ENCODE measurements at places on chromosomes 7 and 10.

DNA sequence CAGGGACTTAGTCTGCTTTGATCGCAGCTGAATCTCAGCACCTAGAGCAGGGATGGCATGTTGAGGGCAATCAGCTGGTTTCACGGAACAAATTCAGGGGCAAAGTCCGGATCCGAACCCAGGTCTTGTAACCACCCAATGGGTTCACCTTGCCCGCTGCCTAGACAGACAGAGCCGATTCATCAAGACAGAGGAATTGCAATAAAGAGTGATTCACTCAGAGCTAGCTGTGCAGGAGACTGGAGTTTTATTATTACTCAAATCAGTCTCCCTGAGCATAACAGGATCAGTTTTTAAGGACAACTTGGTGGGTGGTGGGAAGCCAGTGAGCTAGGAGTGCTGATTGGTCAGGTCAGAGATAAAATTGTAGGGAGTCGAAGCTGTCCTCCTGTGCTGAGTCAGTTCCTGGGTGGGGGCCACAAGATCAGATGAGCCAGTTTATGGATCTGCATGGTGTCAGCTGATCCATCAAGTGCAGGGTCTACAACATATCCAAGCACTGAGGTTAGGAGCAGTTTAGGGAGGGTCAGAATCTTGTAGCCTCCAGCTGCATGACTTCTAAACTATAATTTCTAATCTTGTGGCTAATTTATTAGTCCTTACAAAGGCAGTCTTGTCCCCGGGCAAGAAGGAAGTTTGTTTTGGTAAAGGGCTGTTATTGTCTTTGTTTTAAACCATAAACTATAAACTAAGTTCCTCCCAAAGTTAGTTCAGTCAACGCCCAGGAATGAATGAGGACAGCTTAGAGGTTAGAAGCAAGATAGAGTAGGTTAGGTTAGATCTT is 43.5 kb upstream of the CHST3 start:
- no peak for DNase-seq

DNA sequence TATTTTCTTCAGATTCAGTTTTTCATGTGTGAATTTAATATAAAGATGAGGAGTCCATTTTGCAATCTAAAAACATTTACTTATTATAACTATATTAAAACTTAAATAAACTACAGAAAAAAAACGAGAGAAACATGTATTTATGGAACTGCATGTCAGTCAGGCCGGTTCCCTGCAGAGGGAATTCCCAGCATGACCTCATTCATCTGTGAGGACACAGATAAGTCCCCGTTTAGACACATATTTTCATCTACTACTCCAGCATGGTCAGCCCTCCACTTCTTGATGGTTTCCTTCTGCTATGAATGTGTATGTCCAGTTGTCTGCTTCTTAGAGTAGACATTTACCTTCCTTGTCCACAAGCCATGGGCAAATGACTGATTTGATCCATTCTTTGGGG is 339.1 kb downstream of the SEMA3D start:
- no peak for DNase-seq

DNA sequence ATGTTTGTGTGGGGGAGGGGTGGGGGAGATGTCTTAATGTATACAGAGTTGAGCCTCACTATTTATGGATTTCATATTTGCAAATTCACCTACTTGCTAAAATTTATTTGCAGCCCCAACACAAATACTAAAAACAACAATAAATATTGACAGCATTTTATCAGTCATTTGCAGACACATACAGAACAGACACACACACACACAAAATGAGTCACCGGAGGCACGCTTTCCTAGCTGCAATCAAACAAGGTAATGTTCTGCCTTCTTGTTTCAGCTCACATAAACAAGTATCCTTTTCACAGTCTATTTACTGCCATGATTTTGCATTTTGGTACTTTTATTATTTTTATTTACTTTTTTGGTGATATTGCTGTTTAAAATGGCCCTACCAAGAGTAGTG is 88.5 kb downstream of the IPMK start:
- DNase-seq, result no peak

- no peak for DNase-seq
These were observed 1.8 kb downstream of the LFNG start for GRCh38 chr7:2521341-2521745.

DNA sequence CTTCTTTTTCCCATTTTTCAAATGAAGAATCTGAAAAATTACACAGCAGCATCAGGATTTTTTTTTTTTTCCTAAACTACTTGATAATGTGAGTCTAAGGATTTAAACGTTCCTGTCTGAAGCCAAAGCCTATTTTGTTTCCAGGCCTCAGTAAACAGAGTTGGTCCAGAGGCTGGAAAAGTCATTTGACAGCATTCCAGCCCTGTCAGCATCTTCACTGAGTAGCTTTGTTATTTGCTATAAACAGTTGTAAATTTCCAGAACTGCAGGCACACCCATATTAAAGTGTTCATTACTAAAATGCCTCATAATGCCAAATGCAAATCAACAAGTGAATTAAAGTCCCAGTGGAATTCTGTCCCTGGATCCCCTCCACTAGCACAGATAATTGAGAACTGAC is 35.5 kb upstream of the KMT2E start:
- no peak for DNase-seq

DNA sequence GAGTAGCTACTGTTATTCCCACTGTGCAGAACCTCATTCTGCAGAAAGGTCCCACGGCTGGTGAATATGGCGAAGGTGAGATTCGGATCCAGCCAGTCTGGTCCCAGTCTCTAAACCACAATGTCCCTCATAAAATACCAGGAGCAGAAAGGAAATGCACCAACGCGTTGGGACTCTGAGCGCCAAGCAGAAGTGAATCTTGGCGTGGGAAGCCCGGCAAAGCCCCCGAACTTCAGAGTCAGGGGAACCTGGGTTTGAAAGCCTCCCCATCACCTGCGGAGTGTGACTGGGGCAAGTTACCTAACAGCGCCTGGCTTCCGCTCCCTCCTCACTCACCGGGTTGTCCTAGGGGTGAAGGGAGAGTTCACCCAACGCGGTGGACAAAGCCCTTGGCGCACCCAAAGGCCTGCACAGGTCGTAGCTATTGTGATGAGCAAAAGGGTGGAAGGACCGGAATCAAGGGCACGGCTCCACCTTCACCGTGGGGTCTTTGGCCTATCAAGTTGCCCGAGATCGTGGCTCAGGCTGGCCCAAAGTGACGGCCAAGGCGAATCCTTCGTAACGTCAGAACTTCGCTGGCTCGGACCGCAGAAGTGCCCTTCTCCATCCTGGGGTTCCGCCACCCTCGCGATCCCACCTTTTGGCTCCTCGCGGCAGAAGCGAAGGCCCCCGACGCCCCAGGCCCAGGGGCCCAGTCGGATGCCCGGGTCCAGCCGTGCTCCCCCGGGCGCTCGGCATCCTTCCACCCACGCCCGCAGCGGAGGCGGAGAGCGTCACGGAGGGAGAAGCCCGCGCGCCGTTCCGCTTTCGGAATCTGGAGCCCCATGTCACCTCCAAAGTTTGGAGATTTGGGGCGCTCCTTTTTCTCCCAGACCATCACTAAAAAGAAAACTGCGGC is 811 bp downstream of the RGS10 start:
- no peak for DNase-seq

DNA sequence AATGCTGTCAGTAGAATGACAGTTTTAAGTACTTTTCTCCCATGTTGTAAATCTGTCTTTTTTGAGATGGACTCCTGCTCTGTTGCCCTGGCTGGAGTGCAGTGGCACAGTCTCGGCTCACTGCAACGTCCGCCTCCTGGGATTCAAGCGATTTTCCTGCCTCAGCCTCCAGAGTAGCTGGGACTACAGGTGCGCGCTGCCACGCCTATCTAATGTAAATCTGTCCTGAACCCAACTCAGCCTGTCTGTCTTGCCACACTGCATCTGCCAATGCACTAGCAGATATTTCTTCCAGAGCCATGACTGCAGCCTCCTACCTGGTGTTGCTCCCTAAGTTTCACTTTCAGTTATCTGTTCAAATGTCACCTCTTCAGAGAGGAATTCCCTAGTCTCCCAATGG is 264.1 kb downstream of the PHF14 start:
- no peak for DNase-seq

GRCh38 chr10:79407811-79408795 is 37.3 kb downstream of the ZCCHC24 start:
- DNase-seq, result no peak

GRCh38 chr7:126453104-126453503 is 799.6 kb downstream of the GRM8 start:
- no peak for DNase-seq

DNA sequence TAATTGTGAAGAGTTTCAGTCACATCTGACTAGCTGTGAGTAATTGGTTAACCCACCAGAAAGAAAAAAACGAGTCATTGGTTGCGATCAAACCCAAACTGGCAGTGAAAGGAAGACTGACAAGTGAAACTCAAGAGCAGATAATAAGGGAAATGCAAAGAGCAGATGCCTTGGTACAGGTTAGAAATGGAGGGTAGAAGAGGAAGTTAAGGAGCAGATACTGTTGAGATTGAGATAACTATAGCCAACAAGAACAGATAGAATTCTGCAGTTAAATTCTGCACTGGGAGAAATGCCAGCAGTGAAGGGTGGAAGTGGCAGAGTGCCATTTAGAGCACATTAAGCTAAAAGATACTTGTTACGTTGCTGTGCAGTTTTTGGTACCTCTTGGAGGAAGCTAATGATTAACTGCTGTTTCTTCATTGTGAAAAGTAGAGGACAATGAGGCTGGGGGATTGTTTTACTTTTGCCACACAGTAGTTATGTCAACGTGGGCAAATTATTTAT is 65.8 kb downstream of the CDK13 start:
- DNase-seq, result no peak

DNA sequence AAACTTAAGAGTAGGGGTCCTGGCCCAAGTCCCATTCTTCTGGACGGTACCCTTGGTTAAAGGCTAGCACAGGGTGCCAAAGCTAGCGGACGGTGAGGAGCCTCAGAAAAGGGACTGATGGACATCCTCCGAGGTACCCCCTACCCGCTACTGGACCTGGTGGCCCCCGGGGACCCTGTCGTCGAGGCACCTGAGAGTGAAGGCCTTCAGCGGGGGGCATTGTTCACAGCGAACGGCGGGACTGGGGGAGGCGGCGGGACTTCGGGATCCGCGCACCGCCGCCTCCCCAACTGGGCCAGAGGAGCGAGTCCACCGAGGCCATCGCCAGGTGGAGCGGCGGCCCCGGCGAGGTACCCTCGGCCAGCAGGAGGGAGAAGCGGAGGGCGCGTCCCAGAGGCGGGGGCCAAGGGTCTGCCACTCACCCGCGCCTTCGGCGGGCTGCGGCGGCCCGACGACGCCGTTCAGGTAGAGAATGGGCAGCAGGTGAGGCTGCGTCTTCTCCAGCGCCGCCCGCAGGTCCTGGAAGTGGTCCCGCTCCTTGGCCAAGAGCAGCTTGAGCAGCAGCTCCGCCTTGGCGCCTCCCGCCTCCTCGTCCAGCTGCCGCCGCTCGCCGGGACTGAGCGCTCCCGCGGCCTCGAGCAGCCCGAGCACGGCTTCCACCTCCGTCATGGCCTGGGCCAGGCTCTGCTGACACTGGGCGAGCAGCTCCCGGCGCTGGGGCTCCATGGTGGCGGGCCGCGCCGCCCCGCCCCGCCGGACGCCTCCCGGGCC is 575 bp downstream of the DLG5 start:
- DNase-seq, result no peak

GRCh38 chr7:550881-551614 is 31.4 kb upstream of the PDGFA start:
- DNase-seq, result no peak

GRCh38 chr10:20809631-20810030 is 87.5 kb downstream of the NEBL start:
- DNase-seq, result no peak

DNA sequence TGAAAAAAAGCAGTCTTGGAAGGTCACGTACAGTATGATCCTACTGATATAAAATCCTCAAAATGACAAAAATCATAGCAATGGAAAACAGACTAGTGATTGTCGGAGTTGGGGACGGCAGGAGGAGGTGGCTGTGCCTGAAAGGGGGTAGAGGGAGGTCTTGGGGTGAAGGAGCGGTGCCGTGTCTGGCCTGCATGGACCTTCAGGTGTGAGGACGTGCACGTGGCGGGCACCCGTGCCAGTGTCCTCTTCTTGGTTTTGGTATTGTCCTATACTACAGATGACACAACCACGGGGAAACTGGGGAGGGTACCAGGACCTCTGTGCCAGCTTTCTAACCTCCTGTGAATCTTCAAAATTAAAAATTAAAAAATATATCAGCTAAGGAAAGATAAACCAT is 73.0 kb downstream of the COBL start:
- DNase-seq, result no peak

GRCh38 chr10:92690211-92690914 is 608 bp downstream of the HHEX start:
- peak; percentile 39 for DNase-seq

GRCh38 chr7:24877790-24878311 is 102.1 kb downstream of the OSBPL3 start:
- no peak for DNase-seq

DNA sequence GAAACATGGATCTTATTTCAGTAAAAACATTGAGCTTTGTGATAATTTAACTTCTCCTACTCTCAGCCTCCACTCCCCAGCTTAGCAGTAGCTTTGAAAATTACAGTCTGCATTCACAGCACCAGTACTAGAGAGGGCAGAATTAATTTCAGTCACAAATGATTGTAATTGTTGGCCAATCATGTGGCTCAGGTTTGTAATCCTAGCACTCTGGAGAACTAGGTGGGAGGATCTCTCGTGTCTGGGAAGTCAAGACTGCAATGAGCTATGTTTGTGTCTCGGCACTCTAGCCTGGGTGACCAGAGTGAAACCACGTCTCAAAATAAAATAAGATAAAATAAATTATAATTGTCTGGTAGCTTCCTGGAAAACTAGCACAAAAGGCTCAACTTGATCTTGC is 620.9 kb downstream of the TNS3 start:
- no peak for DNase-seq

DNA sequence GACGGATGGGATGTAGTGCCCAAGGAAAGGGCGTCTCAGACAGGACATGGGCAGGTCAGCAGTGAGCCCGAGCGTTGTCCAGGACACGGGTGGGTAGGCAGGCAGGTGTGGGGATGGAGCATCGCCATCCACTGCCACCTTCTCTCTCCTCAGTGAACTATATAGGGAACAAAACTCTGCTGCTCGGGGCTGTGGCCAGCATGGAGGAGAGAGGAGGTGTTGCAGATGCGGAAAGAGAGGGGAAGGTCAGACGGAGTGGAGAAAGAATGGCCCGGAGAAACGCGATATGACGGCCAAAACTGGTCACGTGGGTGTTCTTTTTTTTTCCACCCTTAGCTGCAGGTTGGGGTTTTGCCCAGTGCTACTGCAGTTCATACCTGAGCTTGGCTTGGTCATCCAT is 71.2 kb downstream of the GRID1 start:
- no peak for DNase-seq

GRCh38 chr7:111098011-111098925 is 7.3 kb downstream of the LRRN3 start:
- peak; percentile 24 for DNase-seq

GRCh38 chr7:151863386-151864079 is 13.4 kb downstream of the PRKAG2 start:
- no peak for DNase-seq

GRCh38 chr7:55458351-55458750 is 93.2 kb downstream of the LANCL2 start:
- DNase-seq, result no peak

GRCh38 chr10:89470628-89471027 is 56.3 kb downstream of the IFIT5 start:
- no peak for DNase-seq

- no peak for DNase-seq
These were observed 425.0 kb downstream of the HTR7 start for GRCh38 chr10:90432866-90433265.
